Muscle of arm (tissue), 14 donors: ENCODE measurements at places on chromosomes 1 and 21. TPM values are rescaled to one million over a fixed set of nuclear protein-coding genes. Genes with fewer than 3 reads are reported as not detected.

TOR3A gene
- not detected for polyA plus RNA-seq

GRCh38 chr1:23557471-23558124 lies 1.7 kb downstream of the ID3 start:
- DNase-seq, result no peak

GRCh38 chr1:147892216-147892615 lies 10.4 kb upstream of the GJA8 start:
- DNase-seq, result no peak

- no peak for DNase-seq
Measured at GRCh38 chr1:187226396-187226795, 397.6 kb downstream of the PLA2G4A start.

DNA sequence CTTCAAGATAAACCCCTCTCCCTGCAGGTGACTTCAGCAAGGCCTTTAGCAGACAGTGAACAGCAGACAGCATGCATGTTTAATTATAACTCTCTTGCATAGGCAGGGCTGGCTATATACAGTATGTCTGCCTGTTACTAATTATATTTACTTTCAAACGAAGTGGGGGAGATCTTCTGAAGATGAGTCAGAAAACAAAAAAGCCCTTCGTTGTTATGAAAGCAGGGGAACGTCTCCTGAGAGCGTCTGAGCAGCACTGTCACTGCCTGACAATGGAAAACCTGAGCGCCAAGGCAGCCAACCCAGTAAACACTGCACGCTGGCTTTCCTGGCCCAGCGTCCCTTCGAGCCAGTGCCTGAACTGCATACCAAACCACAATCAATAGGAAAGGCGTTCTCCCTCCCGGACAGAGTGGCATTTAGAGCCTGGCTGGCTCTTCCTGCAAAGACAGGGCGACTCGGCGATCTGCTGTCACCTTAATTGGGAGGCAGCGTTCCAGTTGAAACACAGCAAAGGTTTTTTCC lies 54.1 kb downstream of the TOMM20 start:
- DNase-seq, result no peak

DNA sequence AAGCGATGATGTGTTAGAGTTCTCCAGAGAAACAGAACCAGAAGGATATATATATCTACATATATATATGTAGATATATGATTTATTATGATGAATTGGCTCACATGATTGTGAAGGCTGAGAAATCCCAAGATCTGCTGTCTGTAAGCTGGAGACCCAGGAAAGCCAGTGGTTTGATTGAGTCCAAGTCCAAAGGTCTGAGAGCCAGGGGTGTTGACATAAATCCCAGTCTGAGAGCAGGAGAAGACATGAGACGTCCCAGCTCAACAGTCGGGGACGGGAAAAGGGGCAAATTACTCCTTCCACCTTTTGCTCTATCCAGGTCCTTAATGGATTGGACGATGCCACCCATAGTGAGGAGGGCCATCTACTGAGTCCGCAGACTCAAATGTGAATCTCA lies 126.6 kb downstream of the PRDM2 start:
- DNase-seq, result no peak
